Chondrocyte (in vitro differentiated cells): ENCODE measurements at places on chromosomes 16 and 17. TPM values are rescaled to one million over a fixed set of nuclear protein-coding genes. Genes with fewer than 3 reads are reported as not detected.

- peaks cover 36% of the 10 kb centered on the region for H3K4me1 ChIP-seq
- no peaks in the 10 kb centered on the region for H3K36me3 ChIP-seq
- no peaks in the 10 kb centered on the region for H3K27me3 ChIP-seq
- H3K4me3 ChIP-seq, result peak overlapping the region; percentile 31
- peak overlapping the region; percentile 83 for H3K27ac ChIP-seq
Measured at GRCh38 chr16:66250686-66251431, 115.6 kb upstream of the CDH5 start.

DNA sequence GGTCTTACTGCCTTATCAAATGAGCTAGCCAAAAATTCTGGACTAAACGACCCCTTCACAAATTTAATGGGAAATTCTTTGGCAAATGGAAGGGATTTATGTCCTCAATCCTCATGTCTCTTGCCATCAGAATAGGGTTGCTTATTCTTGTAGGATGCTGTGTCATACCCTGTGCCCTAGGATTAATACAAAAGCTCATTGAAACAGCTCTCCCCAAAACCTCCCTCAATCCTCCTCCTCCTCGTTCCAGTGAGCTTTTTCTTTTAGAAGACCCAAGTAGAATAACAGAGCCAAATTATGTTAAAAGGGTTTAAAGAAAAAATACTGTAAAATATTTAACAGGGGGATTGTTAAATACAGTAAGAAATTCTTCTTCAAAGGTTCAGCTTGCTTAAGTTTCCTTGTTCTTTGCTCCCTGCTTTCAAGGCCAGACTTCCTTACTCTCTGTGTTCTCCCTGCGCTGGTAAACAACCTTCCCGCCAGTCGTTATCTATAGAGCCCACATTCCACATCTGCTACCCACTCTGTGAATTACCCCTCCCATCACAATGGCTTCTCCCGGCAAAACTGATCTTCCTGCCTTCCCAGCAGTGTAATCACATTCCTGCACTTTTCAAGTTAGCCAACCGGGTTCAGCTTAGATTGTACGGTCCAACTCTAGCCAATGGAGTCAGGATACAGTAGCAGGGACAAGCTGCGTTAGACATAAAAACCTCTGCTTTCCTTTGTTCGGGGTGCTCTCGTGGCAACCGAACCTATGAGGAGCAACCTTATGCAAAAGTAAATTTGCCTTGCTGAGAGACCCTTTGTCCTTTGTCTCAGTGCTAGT, 9.7 kb downstream of the HPR start:
- H3K4me3 ChIP-seq, result no peak overlapping the region
- peaks cover 4% of the 10 kb centered on the region for H3K4me1 ChIP-seq
- no peak for DNase-seq

DNA sequence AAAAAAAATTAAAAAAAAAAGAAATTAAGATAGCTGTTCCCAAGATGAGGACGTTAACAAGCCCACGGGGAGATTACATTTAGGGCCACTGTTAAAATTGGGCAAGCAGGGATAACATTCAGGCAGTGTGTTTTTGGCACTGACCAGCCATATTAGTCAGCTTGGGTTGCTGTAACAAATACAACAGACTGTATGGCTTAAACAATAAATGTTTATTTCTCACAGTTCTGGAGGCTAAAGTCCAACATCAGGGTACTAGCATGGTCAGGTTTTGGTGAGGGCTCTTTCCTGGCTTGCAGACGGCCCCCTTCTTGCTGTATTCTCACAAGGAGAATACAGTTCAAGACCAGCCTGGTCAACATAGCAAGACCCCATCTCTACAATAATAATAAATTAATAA, 31.3 kb downstream of the ARSG start:
- no peak for DNase-seq
- no peak overlapping the region for H3K4me3 ChIP-seq
- H3K27me3 ChIP-seq, result no peaks in the 10 kb centered on the region
- peaks cover 5% of the 10 kb centered on the region for H3K4me1 ChIP-seq
- H3K27ac ChIP-seq, result no peak overlapping the region

DNA sequence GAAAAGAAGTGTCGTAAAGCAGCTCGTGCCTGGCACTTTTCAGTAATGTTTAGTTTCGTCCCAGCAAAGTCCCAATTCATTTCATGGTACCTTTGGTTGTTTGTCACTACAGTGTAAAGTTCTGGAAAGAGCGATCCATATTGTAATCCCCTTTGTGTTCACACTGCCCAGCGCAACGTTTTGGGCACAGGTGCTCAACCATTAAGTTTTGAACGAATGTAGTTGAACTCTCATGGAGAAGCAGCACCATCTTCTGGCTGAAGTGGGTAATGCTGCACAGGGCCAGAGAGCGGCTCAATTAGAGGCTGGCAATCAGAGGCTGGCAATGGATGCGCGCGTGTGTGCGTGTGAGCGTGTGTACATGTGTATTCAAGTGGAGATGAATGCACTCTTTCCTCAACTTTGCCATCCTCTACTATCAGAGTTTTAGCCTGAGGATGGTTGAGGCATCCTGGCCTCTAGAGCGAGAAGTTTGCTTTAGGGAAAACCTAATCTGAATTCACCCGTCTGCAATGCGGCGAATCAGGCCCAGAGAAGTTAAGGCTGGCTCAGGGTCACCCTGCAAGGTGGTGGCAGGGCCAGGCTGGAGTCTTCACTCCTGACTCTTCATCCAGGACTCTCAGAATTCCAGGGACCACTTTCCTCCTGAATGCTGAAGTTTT, 29.9 kb downstream of the DYNLL2 start:
- no peak overlapping the region for H3K27ac ChIP-seq
- DNase-seq, result no peak
- no peak overlapping the region for H3K4me3 ChIP-seq
- no peaks in the 10 kb centered on the region for H3K4me1 ChIP-seq
- no peaks in the 10 kb centered on the region for H3K36me3 ChIP-seq

DNA sequence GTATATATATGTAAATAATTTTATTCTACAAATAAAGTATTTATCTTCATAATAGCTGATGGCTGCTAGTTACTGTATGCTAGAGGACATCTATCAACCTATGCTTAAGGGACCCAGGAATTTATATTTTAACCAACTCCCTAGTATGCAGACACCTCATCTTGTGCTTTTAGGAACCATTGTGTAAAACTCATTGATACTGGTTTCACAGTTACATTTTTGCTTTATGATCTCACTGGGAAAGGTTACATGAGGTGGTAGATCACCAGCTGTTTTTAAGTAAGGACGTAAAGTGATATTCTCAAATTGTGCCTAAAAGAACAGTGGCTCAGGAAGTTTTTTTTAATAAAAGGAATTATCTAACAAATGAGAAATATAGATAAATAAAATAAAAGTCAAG, 56.4 kb downstream of the VMP1 start:
- no peaks in the 10 kb centered on the region for H3K27me3 ChIP-seq
- no peak for DNase-seq
- H3K27ac ChIP-seq, result peak overlapping the region; percentile 86
- no peak overlapping the region for H3K4me3 ChIP-seq
- peaks cover 75% of the 10 kb centered on the region for H3K4me1 ChIP-seq

GRCh38 chr16:79562166-79562823, 38.2 kb downstream of the MAF start:
- no peak overlapping the region for H3K4me3 ChIP-seq
- no peak overlapping the region for H3K27ac ChIP-seq
- H3K36me3 ChIP-seq, result no peaks in the 10 kb centered on the region
- peaks cover 6% of the 10 kb centered on the region for H3K27me3 ChIP-seq
- H3K4me1 ChIP-seq, result no peaks in the 10 kb centered on the region
- DNase-seq, result no peak

- no peaks in the 10 kb centered on the region for H3K27me3 ChIP-seq
- DNase-seq, result no peak
Measured at GRCh38 chr16:14087590-14088154, 16.6 kb downstream of the MRTFB start.

Gene PPP1R27
- total RNA-seq, result not detected in 3 replicates

Gene RPH3AL
- total RNA-seq, result 3.4 to 4.1 TPM (median 4.0 TPM) in 3 replicates

Gene PDILT
- total RNA-seq, result not detected in 3 replicates

- DNase-seq, result no peak
- H3K4me1 ChIP-seq, result peaks cover 44% of the 10 kb centered on the region
- H3K27me3 ChIP-seq, result no peaks in the 10 kb centered on the region
- peaks cover 10% of the 10 kb centered on the region for H3K36me3 ChIP-seq
Measured at GRCh38 chr17:2244545-2245525, 58.8 kb downstream of the SMG6 start.

Gene MYH2
- not detected in 3 replicates for total RNA-seq

Gene PRSS36
- total RNA-seq, result 0.35 to 0.39 TPM in 2 of 3 replicates, not detected in the other

DNA sequence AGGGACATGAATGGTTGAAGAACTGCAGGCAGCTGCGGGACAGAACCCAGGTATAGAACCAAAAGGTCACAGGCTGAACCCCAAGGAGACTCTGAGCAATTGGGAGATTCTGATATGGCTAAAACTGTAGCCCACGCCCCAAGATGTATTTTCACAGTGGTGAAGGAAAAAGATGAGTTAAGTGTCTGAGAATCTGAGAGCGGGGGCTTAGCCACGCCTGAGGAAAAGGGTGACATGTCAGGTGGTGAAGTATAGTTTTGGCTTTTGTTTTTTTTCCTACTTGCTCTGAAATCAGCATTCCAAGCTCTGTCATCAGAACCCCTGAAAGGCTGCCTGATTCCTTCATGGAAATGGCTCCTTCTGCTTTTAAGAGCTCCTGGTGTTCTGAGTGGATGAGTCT, 73.3 kb downstream of the AKAP1 start:
- DNase-seq, result no peak
- peaks cover 5% of the 10 kb centered on the region for H3K36me3 ChIP-seq
- H3K4me1 ChIP-seq, result peaks cover 16% of the 10 kb centered on the region
- no peak overlapping the region for H3K4me3 ChIP-seq

- H3K4me1 ChIP-seq, result no peaks in the 10 kb centered on the region
- no peak overlapping the region for H3K27ac ChIP-seq
- H3K36me3 ChIP-seq, result no peaks in the 10 kb centered on the region
- DNase-seq, result no peak
Measured at GRCh38 chr17:34847938-34848337, 113.3 kb downstream of the CCT6B start.

DNA sequence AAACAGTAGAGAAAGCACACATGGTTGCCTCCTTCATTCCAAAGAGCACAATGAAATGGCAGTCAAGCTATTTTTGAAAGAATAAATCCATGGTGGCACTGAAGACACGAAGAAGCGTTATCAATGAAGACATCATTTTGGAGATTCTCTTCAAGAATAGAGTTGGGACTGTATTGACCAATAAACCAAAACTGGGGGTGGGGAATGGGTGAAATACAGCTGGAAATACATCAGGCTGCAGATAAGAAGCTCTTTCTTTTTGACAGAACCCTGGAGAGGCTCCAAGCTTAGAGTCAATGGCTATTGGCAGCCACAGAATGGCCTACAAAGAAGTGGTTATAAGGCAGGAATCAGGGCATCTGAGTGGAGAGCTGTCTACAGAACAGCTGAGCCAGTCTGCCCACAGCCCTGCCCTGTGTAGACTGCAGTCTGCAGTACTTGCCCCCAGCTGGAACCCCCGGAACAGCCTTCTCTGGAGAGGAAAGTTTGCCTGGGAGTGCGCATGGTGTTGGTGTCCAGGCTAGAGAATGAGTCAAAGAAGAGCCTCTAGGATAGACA, 100.4 kb downstream of the STX8 start:
- H3K4me3 ChIP-seq, result no peak overlapping the region
- H3K27ac ChIP-seq, result no peak overlapping the region
- peaks cover 11% of the 10 kb centered on the region for H3K4me1 ChIP-seq

DNA sequence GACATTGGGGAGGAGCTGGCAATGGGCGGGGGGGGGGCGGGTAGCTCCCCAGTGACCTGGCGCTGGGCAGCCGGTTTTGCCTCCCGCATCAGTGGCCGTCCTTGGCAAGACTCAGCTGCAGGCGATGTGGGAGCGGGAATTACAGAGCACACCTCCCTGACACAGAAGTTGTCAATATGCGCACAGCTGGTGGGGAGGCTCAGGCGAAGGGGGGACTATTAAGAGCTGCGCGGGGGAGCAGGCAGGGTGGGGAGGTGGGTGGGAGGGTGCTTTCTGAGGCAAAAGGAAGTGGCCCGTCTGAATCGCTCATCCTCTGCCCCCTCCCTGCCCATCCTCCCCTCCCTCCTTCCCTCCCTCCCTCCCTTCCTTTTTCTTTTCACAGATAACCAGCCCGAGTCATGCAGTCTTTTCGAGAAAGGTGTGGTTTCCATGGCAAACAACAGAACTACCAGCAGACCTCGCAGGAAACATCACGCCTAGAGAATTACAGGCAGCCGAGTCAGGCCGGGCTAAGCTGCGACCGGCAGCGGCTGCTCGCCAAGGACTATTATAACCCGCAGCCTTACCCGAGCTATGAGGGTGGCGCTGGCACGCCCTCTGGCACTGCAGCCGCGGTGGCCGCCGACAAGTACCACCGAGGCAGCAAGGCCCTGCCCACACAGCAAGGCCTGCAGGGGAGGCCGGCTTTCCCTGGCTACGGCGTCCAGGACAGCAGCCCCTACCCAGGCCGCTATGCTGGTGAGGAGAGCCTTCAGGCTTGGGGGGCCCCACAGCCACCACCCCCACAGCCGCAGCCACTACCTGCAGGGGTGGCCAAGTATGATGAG, 44.0 kb downstream of the SREBF1 start:
- no peak overlapping the region for H3K4me3 ChIP-seq
- no peak overlapping the region for H3K27ac ChIP-seq
- no peak for DNase-seq
- H3K36me3 ChIP-seq, result peaks cover 10% of the 10 kb centered on the region

DNA sequence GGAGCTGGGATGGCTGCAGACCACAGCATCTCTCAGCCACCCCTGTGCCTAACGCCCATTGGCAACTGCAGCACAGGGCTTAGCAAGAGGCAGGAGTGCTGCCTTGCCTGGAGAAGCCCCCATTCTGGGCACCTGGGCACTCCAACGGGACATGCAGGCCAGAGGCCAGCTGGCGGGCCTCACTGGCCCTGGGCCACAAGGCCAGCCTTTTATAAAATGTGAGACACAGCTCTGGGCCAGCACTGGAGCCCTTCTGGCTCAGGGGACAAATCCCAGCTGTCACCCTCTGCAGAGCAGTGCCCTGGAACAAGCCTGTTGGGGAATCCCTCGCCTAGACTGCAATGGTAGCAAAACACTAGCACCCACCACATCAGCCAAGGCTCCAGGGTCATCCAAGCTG, 171.8 kb downstream of the WSCD1 start:
- H3K4me1 ChIP-seq, result peaks cover 4% of the 10 kb centered on the region
- DNase-seq, result no peak
- H3K36me3 ChIP-seq, result peaks cover 2% of the 10 kb centered on the region
- H3K4me3 ChIP-seq, result no peak overlapping the region
- H3K27ac ChIP-seq, result no peak overlapping the region

Gene FZD2
- total RNA-seq, result 103 to 127 TPM (median 108 TPM) in 3 replicates

Gene ADAMTS18
- total RNA-seq, result not detected in 3 replicates

GRCh38 chr17:82154881-82155331, 56.9 kb upstream of the FASN start:
- H3K27ac ChIP-seq, result no peak overlapping the region
- DNase-seq, result no peak
- H3K4me3 ChIP-seq, result no peak overlapping the region
- H3K4me1 ChIP-seq, result no peaks in the 10 kb centered on the region
- H3K36me3 ChIP-seq, result peaks cover 9% of the 10 kb centered on the region

- DNase-seq, result no peak
- H3K36me3 ChIP-seq, result no peaks in the 10 kb centered on the region
- no peak overlapping the region for H3K4me3 ChIP-seq
- peak overlapping the region; percentile 83 for H3K27ac ChIP-seq
- H3K27me3 ChIP-seq, result no peaks in the 10 kb centered on the region
- H3K4me1 ChIP-seq, result peaks cover 33% of the 10 kb centered on the region
Measured at GRCh38 chr17:81328978-81329926, 34.1 kb upstream of the SLC38A10 start.

Gene FBXW10
- not detected in 3 replicates for total RNA-seq
